ENCODE measurements at places on chromosomes 16 and 17.
A peak's percentile ranks its signal among the peaks of the same experiment; 100 is the strongest.

GRCh38 chr17:82278786-82279391, 5.4 kb upstream of the CSNK1D start:
- DNase-seq: peak; percentile 18

DNA sequence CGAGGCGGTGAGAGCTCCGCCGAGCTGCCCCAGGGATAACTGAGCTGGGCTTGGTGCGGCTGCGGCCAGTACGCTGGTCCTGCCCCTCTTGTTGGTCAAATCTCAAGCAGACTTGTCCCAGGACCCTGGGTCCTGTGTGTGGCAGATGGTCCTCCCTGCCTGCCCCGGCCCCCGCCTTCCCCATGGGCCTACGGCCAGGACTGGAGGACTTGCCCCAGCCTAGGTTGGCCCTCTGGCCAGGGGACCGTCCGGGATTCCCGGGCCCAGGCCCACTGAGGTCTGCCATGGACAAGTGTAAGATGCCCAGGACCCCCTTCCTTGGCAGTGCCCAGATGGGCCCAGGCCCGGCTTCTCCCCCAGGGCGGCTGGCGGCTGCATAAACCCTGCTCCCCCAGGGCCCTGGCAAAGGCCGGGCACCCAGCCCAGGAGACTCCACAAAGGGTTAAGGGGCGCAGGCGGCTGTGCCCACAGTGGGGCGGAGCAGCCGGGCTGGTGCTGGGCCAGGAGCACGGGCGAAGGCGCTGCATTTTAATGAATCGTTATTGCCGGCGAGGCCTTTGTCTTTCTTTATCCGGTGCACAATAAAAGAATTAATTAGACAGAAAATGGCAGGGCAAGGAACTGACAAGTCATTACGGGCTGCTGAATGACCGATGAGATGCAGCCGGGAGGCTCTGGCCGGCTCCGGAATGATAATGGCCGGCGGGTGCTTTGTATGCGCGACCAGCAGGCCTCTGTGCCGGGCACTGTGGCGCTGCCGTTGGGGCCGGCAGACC, 9.1 kb downstream of the SOX8 start:
- no peak for DNase-seq

DNA sequence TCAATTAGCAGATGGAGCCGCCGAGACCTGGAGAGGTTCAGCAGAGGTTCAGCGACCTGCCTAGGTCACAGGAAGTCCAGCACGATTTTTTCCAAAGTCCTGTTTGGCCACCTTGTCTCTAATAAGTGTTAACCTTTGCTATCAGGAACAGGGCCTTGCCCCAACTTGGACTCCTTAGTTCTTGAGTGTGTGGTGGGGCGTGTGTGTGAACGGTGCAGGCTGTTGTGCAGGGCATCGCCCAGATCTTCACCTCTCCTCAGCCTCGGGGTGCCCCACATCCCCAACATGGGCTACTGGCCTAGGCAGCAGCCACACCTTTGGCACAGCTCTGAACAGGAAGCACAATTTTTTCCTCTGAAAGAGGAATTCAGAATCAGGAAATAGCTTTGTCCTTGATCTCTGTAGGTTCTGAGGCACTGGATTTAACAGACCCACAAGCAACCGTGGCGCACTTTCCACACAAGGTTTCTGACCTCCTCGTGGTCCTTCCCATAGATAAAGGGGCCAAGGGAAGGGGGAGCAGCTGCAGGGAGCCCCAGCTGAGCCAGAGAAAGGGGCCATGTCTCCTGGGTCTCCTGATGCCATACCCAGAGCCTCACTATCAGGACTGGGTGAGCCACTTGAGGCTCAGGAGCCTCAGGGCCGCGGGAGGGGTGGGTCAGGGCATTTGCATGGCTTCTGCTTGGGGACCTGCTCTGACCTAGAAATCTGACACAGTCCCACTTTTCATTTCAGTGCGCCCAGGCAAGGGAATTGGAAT, 10.4 kb downstream of the MPRIP start:
- no peak for DNase-seq

DNA sequence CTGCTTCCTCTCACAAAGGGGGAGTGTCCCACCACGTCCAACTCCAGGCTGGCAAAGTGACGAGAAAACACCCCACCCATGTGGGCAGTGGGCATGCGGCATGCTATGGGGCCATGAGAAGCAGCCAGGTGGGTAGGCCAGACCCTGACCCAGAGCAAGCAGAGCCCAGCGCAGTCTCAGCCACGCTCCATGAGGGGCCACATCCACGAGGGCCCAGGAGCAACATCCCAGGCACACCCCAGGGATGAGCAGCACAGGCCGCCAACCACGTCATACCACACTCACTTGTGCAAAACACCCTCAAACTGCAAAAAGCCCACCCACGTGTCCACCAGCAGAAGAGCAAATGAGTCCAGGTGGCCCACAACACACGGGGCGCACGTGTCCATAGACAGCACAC, 117.0 kb downstream of the ZNF778 start:
- DNase-seq: no peak

- DNase-seq: no peak
Measured at GRCh38 chr17:17628388-17629008, 37.0 kb upstream of the PEMT start.

- no peak for DNase-seq
Measured at GRCh38 chr16:69935740-69936139, 15.4 kb upstream of the CLEC18A start.

DNA sequence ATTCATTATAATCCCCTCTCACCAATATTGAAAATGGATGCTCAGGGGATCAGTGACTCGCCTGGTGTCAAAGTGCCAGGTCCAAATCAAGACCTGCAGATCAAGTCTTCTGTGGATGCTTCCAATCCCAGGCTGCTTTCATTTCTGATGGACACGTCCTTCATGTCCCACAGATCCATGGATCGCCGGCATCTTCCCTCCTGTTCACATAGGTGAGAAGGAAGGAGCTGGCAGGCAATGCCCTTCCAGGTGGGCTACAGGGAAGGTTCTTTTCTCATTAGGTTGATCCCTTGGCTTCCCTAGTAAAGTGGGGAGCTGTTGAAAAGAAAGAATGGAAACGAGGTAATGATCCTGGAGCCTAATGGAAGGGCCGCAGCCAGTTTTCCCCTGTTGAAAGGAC, 159.7 kb upstream of the RPH3AL start:
- no peak for DNase-seq

DNA sequence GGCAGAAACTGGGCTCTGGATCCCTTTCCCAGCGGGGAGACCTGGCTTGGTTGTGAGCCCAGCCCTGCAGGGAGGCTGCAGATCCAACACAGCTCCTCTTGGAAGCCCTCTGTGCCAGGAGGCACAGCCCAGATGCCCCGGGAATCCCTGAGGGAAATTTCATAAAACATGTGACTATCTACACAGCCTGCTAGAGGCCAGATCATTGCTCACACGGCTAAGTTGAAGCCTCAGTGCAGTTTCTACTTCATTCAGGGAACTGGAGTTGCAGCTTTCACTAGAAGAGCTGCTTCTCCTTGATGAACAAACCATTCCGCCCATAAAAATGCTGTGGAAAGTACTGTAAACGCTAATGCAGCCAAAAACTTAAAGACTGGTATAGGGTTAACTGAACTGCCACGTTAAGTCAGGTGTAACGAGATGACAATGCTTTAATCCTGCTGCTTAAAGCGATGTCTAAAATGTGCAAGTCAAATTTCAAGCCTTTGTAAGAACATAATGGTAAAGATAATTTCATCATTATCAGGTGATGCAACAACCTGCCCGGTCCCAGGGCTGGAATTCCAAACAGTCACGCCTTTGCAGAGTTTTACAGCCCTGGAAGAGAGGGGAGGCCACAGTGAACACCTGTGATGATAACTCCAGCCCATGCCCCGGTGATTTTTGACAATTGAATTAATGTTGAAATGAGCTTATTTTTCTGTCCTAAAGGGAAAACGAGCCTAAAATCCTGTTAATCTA, 172.5 kb downstream of the ZFHX3 start:
- no peak for DNase-seq

GRCh38 chr16:17302620-17303019, 168.1 kb downstream of the XYLT1 start:
- DNase-seq: no peak

GRCh38 chr16:50285406-50286003, 19.2 kb downstream of the ADCY7 start:
- DNase-seq: no peak

DNA sequence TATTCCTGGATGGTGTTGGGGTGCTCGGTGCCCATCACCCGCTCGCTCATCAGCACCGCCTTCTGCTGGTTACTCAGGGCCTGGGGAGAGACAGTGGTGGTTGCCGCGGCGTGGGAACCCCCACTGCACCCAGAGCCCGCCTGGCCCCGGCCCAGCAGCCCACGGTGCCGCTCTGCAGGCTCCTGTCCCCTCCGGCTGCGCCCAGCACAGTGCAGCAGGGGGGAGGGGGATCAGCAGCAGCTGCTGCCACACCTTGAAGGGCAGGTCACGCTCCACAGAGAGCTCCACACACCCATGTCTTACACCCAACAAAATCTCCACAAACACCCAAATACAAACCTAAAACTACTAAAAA, 18.8 kb downstream of the CLUH start:
- DNase-seq: peak; percentile 29

GRCh38 chr17:79713391-79713790, 17.4 kb upstream of the ENPP7 start:
- DNase-seq: no peak

DNA sequence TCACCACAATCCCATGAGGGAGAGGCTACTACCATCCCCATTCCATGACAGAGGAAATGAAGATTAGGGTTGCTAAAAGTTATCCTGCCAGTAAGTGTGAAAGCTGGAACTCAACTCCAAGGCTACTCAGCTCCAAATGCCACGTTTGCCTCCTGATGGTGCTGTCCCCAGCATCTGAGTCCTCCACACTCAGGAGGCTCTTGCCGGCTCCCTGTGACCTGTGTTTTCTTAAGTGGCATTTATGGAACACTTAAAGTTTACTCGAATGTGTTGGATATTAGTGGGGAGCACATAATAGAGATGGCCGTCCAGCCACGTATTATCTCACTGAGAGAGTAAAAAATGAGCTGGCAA, 267.9 kb downstream of the CBLN1 start:
- DNase-seq: no peak

- peak; percentile 86 for DNase-seq
Measured at GRCh38 chr16:30948667-30949649, at the start of gene ORAI3. Gene ORAI3, plus strand, starts transcription at chr16:30949068. Its CDS starts 222 bp downstream, at chr16:30949290.

- DNase-seq: peak; percentile 71
Measured at GRCh38 chr16:50282010-50282538, 15.7 kb downstream of the ADCY7 start.

- DNase-seq: peak; percentile 57
Measured at GRCh38 chr16:84007965-84008364, 34.6 kb downstream of the SLC38A8 start.

DNA sequence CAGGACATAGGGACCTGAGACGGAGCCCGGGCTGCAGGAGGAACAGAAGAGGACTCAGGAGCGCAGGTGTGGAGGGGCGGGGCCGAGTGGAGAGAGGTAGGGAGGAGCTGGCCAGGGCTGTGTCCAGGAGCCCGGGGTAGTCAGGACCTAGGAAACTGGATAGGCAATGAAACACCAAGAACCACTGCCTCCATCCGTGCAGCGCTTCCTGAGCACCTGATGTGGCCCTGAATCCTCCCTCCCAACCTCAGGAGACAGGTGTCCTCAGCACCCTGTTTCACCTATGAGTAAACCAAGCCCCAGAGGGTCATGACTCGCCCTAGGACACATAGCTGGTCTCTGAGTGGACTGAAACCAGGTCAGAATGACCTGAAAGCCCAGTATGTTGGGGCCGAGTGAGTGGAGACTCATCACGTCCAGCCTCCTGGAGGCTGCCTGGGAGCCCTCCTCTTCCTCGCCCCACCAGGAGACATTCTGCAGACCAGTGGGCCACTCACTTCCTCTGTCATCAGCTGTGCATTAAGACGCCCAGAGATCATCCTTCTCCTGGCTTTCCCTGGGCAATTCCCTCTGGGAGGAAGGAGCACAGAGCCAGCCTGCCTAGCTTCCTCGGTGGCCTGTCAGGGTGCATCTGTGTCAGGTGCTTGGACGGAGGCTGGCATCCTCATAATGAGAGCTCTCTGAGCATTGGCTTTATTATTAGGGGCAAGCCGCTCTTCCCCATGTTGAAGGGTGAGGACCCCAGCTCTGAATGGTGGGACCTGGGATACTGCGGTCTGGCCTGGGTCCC, 72.8 kb downstream of the SCNN1B start:
- DNase-seq: no peak

- no peak for DNase-seq
Measured at GRCh38 chr16:83701494-83701893, 106.3 kb upstream of the HSBP1 start.

GRCh38 chr16:67939507-67940445, 3.1 kb upstream of the PSMB10 start:
- no peak for DNase-seq

- no peak for DNase-seq
Measured at GRCh38 chr17:65297384-65297783, 160.2 kb downstream of the RGS9 start.

DNA sequence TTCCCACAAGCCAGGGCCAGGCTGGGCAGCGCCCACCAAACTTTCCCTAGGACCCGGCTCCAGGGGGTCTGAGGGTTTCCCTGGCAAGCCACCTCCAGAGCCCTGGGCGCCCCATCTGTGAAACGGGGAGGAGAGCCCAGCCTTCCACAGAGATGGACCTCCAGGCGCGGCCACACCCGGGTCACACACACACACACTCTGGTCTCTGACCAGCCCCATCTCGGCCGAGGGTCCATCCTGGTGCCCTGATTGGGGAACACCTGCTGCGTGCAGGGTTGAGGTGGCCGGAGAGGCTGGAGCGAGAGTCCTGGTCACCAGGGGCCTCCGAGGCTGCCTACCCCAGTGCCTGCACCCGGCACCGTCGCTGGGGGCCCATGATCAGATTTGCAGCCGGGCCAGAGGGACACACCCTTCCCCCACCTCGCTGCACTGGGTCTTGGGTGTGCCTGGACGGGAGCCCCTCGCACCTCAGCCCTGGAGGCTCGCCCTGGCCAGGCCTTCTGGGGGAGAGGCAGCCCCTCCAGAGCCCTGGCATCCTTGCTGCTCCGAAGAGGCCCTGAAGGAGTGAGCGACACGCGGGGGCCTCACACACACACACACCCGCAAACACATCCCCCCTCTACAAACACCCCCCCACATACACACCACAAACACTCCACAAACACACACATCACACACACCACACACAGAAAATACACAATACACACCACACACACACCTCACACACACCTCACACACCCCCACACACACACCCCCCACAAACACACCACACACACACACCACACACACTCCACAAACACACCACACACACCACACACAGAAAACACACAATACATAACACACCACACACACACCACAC, 29.7 kb downstream of the SLC25A10 start:
- no peak for DNase-seq

GRCh38 chr17:42901535-42902229, 1.1 kb downstream of the G6PC1 start:
- no peak for DNase-seq

GRCh38 chr17:73612031-73612472, 32.2 kb downstream of the SDK2 start:
- DNase-seq: no peak

- no peak for DNase-seq
Measured at GRCh38 chr17:81000334-81000630, 8.6 kb downstream of the CHMP6 start.

GRCh38 chr16:80759419-80760162, 44.8 kb downstream of the CDYL2 start:
- no peak for DNase-seq

- DNase-seq: no peak
Measured at GRCh38 chr16:47477679-47478078, 16.5 kb downstream of the PHKB start.

- no peak for DNase-seq
Measured at GRCh38 chr17:12085076-12085949, 64.6 kb downstream of the MAP2K4 start.

Measured in heart left ventricle (tissue), 16 donors.